Glutamatergic neuron (in vitro differentiated cells): ENCODE measurements at places on chromosomes 4 and X.

GRCh38 chrX:47802589-47802988 is 34.1 kb upstream of the ZNF81 start:
- no peak for DNase-seq

DNA sequence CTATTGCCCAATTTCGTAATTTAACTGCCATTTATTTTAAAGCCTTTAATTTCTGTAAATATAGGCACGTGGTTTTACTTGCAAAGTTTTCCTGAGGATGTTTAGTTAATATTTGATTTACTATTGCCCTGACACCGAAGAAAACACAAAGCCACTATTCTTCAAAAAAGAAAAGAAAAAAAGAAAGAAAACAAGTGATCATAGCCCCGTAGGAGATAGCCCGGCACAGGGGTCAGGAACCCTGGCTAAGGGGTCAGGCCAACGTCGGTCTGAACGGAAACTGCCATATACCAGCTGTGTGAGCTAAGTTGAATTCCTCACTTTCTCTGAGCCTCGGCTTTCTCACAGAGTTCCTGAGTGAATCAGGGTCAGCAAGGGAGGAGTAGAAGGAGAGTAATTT is 17.7 kb upstream of the LAMP2 start:
- DNase-seq, result no peak

DNA sequence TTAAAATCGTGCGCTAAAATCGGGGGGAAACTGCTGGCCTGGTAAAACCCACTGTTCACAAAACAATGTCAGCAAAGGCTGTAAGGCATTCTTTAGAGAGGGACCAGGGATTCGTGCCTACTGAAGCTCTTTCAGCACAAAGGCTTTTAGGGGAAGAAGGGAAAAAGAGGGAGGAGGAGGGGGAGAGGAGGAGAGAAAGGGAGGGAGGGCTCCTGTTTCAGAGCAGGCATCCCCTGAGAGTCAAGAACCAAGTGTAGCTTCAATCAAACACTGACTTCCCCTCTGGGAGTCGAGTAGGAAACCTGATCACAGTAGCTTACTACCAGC is 9.5 kb downstream of the BCOR start:
- no peak for DNase-seq

- no peak for DNase-seq
Measured at GRCh38 chr4:113636877-113637276, 124.7 kb downstream of the CAMK2D start.

DNA sequence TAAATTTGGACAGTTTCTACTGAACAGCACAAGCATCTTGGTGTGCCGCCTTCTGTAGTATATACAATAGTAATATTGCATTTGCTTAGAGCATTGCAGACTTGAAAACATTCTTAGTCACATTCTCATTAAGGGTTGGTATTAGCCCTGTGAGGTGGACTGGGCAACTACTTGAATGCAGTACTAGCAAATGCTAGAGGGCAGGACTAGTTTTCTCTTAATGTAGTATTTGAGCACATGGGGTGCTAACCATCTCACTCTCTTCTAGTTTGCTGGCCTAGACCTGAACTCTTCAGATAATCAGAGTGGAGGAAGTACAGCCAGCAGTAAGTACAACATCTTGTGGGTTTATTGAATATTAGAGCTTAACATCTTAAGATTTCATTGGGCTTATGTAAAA is 3.2 kb downstream of the DDX3X start:
- no peak for DNase-seq

- peak; percentile 94 for DNase-seq
Measured at GRCh38 chr4:6327220-6327917, 57.7 kb downstream of the WFS1 start.
